ENCODE measurements at places on chromosomes 6 and 20.

DNA sequence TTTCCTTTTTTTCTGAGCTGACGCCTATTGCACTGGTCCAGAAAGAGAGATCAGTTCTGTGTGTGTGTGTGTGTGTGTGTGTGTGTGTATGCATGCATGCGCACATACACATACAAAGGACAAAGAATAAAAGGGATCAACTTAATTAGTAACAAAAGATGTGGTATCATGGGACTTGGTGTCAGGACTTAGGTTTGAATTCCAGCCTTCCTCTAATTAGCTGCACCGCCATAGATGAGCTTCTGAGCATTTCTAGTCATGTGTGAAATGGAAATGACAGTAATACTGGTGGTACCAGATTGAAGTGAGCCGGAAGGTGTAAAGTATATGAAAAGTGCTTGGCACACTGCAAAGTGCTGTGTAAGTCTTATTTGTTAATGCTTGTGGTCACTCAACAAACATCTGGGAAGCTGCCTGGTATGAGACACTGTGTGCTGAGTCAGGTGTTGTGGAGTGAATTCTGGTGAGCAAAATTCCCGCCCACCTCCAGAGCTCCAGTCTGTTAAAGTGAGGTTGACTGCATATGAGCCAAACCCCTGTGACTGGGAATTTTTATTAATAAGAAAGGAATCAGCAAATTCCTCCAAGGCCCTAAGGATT lies 12.4 kb downstream of the DAAM2 start:
- peak; percentile 100 for DNase-seq

DNA sequence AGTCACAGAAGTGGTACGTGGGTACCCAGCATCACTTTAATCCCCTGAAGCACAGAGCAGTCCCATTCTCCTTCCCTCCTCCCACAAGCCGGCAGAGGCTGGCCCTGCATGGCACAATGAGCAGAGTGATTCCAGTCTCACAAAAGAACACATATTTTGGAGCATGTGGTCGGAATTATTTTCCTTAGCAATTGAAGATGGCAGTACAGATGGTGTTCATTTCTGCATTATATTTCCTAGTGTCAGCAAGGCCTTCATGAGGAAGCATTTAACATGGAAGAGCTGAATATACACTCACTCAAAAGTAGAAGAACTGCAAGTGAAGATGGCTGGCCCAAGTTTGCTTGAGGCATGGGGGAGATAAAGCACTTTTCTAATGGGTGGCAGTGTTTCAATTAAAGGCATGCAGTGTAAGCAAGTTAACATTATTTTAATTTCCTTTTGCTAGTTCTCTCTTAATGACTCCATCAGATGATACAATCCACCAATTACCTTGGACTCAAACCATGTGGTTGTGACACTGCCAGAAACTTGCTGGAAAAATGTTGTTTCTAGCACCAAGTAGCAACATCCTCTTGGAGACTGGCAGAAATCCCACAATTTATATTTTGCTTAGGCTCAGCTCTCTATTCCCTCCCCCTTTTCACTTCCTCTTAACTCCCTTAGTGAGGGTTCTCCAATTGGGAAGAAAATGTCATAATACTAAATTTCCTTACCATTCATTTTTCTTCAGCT lies 74.4 kb downstream of the ARHGAP18 start:
- no peak for DNase-seq

GRCh38 chr6:122283884-122284283 lies 115.6 kb upstream of the HSF2 start:
- DNase-seq, result no peak

DNA sequence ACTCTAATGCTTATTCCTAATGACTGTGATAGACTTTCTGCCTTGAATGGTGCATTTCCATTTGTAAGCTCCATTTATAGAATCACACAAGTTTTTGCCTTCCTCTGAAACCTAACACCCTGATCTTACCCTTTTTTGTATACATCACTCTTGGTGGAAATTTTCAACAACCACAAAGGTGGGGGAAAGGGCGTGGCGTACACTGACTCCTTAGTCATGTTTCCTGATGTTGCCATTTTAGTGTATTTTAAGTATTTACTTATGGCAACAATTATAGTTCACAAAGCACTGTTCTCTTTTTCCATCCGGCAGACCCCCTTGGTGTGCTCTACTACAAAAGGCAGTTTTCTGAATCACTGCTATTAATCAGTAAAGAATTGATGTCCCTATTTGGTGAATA lies 92.0 kb downstream of the ATXN1 start:
- no peak for DNase-seq

GRCh38 chr6:25250878-25251277 lies 28.3 kb upstream of the CARMIL1 start:
- DNase-seq, result no peak

GRCh38 chr20:46128310-46129151 lies 10.4 kb downstream of the CD40 start:
- no peak for DNase-seq

- DNase-seq, result no peak
Measured at GRCh38 chr6:135403584-135403983, 94.0 kb downstream of the AHI1 start.

DNA sequence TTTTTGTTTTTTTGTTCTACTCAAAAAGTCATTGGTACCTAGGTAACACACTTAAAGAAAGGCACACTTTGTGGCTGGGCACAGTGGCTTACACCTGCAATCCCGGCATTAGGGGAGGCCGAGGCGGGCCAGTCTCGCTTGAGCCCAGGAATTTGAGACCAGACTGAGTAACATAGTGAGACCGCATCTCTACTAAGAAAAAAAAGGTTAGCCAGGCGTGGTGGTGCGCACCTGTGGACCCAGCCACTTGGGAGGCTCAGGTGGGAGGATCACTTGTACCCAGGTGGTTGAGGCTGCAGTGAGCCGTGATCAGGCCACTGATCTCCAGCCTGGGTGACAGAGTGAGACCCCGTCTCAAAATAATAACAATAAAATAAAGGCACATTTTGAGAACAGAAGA lies 67.4 kb upstream of the BHLHE23 start:
- no peak for DNase-seq

- no peak for DNase-seq
Measured at GRCh38 chr20:51943761-51944160, 141.4 kb upstream of the SALL4 start.

DNA sequence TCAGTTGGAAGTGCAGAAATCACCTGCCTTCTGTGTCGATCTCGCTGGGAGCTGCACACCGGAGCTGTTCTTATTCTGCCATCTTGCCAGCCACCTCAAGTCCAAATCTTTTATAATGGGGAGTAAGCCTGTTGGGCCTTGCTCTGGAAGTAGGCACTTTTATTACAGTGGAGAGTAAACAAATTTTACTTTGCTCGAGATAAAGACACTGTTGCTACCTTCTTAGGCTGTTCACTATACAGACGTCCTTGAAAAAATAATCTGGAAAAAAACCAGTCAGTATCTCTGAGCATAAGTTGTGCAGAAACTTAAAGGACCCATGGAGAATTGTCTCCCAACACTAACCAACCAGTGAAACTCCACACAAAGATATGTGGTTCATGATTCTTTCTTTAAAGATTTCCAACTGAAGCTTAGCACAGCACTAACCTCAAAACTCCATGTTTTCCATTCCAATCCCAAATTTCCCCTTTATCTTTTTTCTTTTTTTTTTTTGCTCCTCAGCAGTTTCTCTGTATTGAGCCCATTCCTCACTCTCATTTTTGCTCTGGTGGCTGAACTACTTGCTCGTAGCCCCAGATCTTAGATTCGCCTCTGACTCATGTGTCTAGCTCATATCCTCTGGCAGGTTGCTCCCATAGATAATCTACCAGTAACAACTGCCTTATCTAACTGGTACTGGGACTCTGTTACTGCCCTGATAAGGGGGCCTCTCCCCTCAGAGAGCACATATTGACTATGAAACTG lies 34.3 kb upstream of the COL9A1 start:
- DNase-seq, result no peak

DNA sequence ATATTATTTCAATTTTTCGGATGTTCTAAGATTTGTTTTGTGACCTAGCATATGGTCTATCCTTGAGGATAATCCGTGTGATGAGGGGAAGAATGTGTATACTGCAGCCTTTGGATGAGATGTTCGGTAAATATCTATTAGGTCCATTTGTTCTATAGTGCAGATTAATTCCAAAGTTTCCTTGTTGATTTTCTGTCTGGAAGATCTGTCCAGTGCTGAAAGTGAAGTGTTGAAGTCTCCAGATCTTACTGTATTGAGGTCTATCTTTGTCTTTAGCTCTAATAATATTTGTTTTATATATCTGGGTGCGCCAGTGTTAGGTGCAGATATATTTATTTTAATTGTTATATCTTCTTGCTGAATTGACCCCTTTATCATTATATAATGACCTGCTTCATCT lies 32.2 kb upstream of the SNAP91 start:
- no peak for DNase-seq

DNA sequence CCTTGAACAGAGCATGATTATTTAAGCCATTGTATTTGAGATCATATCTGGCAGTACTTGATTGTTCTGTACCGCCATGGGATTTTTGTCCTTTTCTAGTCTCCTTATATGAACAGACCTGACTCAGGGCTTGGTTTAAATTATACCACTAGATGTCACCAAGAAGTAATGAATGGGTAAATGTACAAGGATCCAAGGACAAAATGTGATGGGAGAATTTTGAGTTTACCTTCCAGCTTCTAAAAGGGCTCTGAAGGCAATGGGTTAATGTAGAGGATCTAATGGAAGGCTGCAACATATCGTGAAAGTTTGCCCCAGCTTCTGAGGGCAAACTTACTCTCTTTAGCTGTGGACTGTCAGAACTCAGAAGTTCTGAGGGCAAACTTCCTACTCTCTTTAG lies 12.0 kb downstream of the RNF8 start:
- DNase-seq, result no peak

DNA sequence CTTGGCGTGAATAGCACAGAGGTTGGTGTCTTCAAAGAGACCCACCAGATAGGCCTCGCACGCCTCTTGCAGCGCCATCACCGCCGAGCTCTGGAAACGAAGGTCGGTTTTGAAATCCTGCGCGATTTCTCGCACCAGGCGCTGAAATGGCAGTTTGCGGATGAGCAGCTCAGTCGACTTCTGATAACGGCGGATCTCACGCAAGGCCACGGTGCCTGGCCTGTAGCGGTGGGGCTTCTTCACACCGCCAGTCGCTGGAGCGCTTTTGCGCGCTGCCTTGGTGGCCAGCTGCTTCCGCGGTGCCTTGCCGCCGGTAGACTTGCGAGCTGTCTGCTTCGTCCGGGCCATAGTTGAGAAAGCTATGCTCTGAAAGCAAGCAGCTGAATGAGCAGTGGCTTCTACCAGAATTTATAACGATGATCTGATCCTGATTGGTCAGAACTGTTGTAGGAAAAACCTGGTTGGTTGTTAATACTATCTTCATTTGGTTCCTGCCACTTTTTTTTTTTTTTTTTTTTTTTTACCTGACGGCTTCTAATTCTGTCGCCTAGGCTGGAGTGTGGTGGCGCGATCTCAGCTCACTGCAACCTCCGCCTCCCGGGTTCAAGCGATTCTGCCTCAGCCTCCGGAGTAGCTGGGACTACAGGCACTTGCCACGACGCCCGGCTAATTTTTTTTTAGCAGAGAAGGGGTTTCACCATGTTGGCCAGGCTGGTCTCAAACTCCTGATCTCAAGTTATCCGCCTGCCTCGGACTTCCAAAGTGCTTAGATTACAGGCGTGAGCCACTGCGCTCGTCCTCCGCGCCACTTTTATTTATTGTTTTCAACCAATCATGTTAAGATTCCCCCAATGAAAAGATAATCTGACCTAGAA lies 21.5 kb downstream of the OR2B2 start:
- DNase-seq, result peak; percentile 88

All from retinal pigment epithelial cell (primary cell).